ENCODE measurements at places on chromosomes 6 and 20.
A peak's percentile ranks its signal among the peaks of the same experiment; 100 is the strongest.

DNA sequence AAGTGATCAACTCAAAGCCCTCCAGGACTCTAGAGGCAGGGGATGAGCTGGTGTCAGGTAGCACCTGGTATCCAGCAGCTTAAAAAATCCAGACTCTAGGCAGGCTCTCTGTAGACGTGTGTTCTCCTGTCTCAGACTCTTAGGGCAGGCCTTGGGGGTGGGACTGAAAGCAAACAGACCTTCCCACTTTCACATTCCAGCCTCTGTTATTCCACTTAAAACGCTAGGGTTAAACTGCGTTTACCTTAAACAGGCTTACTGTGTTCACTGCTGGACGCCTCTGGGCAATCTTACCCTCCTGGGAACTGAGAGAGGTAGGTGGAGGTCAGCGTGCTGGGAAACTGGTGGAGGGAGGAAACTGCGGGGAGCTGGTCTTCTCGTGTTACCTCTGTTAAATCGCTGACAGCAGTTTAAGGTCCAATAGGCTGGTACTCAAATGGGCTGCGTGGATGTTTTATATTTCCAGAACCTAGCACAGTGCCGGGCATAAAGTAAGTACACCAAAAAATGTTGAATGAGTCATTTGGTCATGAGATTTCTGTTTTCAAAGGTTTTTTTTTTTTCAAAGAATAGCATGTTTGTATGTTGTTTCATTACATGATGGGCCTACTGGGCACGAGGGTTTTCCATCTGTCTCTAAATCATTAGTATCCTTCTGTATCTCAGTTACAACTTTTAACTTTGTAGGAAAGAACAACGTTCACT is at the start of gene GCNT2:
Gene GCNT2, plus strand, starts transcription at position 248 of the 705 bp plus-strand sequence. CDS start 7,561 bp downstream, outside the sequence.
- no peak for DNase-seq

- DNase-seq = no peak
Measured at GRCh38 chr6:149913540-149914240, 9.2 kb downstream of the RAET1G start.

DNA sequence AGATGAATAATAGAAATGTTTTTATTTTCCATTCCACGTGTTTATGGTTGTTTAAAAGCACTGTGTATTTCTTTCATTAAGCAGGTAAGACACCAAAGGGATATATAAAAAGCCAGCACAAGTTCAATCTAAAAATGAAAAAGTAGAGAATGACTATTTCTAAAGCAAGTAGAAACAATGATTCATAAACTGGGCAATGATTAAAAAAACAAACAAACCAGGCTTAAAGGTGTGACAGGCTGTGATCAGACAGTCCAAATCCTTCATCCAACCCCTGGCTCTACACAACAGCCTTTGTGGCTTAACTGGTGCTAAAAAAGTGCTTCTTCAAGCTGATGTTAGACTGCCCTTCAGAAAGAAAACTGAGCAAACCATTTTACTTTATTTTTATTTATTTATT is 45.7 kb upstream of the TSHZ2 start:
- DNase-seq = no peak

DNA sequence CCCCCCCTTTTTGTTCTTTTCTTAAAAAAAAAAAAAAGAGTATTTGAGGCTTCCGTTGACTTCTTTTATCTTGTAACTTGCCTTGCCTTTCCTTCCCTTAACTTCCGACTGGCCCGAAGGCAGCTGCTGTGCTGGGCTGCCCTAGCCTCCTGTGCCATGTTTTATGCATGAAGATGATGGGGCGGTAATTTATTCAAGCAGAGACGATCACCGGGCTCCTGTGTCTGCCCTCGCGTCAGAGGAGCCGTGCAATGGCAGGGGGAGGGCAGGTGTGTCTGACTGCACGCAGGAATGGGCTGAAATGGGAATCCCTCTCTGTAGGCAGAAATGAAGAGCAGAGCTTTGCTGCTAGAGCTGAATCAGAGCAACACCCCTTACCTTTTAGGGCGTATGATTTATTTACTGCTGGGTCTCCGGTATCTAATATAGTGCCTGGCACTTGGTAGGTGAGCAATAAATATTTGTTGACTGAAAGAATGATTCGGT is 106.3 kb upstream of the RIPOR2 start:
- peak; percentile 46 for DNase-seq

- DNase-seq = no peak
Measured at GRCh38 chr6:2531426-2532215, 219.1 kb downstream of the MYLK4 start.

- DNase-seq = no peak
Measured at GRCh38 chr6:141140905-141141304, 991.8 kb upstream of the GJE1 start.

DNA sequence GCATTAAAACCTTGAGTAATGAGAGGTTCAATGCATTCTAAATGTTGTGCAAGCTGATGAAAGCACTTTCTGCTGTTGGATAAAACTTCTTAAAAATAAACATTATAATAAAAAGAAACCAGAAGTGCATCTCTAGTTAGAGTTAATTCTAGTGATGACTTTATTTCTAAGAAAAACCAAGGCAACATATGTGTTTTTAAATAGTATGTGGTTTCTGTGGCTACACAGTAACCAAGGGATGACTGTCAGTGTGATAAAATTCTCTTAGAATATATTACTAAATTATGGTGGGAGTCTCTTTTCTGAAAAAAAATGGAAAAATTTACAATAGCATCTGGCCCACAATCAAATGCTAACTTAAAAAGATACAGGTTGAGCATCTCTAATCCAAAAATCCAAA is 117.0 kb downstream of the ME1 start:
- no peak for DNase-seq

DNA sequence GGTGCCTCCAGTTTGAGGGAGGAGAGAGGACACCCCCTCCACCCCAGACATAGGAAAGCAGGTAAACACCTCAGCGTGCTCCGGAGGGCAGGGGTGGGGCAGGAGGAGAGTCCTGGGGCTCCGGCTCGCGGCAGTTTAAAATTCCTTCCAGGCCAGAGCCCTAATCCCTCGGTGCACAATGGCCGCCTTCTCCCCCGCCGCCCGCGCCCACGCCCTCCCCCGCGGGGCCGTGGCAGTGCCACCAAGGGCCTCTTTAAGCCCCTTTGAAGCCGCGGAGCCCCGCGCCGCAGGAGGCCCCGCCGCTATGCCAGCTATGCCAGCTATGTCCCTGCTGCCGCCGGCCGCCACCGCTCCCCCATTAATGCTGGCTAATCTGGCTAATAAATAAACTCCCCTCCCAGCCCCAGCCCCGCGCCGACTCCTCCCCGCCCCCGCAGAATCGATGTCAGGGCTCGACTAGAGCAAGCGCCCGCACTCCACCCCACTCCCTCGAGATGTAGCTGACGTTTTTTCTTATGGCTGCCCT is 125.1 kb downstream of the MRPL14 start:
- peak; percentile 41 for DNase-seq

- no peak for DNase-seq
Measured at GRCh38 chr6:7188492-7188891, 80.7 kb downstream of the RREB1 start.

- DNase-seq = no peak
Measured at GRCh38 chr20:1287306-1287705, 21.2 kb downstream of the SNPH start.

GRCh38 chr20:34829191-34829590 is 3.7 kb upstream of the NCOA6 start:
- DNase-seq = no peak

GRCh38 chr6:137309078-137309762 is 90.0 kb upstream of the IFNGR1 start:
- DNase-seq = no peak

- DNase-seq = peak; percentile 78
Measured at GRCh38 chr20:38842558-38842981, 37.1 kb downstream of the PPP1R16B start.

DNA sequence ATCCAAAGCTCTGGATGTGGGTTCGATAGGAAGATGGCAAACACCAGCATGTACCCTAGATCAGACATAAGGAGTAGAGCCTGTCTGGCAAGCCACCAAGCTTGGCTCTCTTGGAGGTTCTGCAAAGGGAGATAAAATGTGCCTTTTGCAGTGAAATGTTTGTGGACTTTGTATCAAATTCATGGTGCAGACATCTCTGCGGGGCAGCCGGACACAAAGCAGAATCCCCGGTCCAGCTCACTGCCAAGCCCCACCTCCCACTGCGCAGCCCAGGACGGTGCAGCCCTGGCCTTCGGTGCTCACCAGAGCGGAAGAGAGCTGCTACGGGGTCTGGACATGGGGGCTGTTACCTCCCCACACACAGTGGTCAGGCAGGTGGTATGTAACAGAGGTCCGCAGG is 333.6 kb upstream of the JARID2 start:
- no peak for DNase-seq

DNA sequence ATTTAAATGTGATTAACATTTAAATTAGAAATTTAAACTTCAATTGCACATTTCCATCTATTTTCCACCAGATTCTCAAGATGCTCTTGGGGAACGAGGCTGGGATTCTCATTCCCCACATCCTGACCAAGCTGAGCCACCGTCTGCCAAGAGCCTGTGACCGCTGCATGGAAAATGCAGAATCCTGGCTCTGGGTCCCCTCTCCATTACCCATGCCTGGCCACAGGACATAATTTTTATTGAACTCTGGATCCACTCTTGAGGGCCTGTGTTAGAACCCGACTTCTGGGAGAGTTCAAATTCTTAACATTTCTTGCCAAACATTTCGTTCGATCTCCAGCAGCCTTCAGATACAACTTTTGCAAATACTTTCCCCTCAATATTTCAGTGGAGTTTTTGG is 201.6 kb upstream of the SNX9 start:
- no peak for DNase-seq

- DNase-seq = no peak
Measured at GRCh38 chr6:87900160-87900698, 147.4 kb upstream of the SPACA1 start.

DNA sequence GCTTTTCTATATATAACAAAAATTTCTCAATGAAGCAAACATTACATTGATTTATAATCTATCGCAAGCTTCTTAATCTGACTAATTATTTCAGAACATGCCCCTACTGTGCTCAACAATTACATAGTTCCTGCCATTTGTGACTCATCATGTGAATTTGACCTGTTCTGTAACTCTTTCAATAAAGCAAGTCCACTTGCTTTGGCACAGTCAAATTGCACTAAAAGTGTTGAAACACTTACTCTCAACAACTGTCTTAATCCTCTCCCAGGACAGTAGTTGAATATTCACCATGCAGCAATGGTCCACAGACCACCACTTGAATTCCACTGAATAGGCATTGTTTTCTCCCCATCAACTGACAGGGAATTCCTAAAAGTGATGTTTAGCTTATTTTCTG is 67.7 kb upstream of the SPTLC3 start:
- no peak for DNase-seq

- DNase-seq = peak; percentile 29
Measured at GRCh38 chr6:44431118-44431725, 43.7 kb downstream of the CDC5L start.

DNA sequence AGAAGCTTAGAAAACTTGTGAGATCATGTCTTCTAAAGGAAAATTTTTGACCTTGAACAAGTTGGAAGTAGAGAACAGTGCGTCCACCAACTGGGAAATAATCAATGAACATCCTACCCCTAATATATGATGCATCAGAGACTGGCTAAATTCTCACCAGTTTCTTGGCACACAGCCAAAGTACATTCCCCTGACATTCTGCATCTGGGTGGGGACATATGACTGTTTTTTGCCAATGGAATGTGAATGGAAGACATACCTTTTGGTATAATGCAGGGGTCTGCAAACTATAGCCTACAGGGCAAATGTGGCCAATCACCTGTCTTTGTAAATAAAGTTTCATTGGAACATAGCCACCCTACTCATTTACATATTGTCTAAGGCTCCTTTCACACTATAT is 84.7 kb downstream of the HAO1 start:
- no peak for DNase-seq
